ENCODE measurements at places on chromosomes 4 and X.
A peak's percentile ranks its signal among the peaks of the same experiment; 100 is the strongest.

DNA sequence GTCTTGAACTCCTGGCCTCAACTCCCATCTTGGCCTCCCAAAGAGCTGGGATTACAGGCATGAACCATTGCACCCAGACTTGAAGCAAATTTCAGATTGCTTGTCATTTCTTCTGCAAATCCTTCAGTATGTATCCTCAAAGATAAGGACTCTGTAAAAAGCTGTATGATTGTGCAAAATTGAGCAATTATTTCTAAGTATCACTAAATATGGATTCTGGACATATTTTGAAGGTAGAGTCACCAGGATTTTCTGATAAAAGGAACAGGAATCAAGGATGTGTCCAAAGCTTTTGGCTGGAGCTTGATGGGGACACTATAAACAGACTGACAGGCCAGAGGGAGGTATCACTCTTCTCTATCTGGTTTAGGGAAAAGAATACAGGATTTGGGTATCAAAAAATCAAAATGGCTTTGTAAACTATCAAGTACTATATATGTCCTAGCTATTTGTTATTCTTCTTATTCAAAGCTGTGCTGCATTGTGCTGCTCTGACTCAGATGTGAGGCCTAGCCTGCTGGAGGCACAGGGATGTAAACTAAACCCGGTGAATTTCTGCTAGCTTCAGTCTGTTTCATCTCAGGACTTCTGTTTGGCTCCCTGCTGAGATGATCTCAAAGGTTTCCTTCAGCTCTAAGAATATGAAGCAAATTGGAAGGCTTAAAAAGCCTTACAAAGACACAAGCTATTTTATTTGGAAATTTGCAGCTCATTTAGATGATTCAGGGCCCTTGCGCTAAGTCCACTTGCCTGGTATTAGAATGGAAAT lies 8.3 kb downstream of the RPS4X start:
- peak; percentile 46 for DNase-seq

DNA sequence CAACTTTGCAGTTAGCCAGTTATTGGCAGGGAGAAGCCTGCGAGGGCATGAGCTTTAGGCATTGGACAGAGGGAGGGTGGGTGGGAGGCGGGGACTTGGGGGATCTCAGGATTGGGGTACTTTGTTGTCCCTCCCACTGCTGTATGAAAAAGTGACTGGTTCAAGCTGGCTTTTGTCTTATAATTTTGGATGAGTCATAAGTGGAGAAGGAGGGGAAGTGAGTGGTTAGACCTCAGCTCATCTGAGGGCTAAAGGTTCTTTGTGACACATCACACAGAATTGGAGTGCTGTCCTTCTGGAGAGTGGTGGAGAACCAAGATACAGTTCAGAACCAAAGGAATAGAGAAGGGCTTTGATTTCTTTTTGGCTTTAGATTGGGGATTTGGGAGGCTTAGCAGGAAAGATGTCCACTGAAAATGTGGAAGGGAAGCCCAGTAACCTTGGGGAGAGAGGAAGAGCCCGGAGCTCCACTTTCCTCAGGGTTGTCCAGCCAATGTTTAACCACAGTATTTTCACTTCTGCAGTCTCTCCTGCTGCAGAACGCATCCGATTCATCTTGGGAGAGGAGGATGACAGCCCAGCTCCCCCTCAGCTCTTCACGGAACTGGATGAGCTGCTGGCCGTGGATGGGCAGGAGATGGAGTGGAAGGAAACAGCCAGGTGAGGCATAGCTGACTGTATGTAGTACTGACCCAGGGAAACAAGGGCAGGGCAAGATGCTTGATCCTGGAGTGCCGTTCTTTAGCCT lies at the start of gene SLC4A4:
TSS of gene SLC4A4 (plus strand) at position 175 of the 748 bp plus-strand sequence.
- peak; percentile 73 for DNase-seq

DNA sequence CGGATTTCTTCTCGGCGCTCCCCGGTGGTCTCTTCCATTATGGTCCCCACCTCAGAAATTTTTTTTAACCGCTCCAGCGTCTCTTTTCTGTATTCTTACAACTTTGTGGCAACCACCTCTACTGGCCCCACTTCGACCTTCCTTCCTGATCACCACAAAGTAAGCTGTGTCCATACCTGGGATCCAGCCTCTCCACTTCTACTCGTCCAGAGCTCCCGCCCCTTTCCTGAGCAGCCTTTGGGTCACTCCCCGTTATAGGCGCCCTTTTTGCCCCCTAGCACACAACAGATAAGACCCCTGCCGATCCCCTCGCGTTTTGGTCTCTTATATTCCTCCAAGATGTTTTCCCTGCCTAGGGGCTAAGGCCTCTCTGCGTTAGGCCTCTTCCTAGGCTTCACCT lies 557 bp downstream of the PIGG start:
- no peak for DNase-seq

DNA sequence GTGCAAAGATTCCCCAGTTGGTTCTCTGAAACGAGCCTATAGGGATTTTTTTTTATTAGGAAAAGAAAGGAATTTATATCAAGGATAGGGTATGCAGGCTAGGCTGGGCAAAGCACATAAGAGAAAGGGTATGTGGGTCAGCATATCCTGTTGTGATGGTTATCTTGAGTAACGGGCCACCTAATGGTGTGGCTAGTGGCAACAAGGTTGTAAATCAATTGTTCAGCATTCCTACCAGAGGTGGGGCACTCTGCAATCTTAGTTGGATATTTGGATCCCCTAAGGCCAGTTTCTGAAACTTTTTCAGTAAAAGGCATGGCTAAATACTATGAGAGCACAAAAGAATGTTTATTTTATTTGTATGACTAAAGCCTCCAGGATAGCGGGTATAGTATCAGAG lies 42.7 kb downstream of the DCAF12L1 start:
- DNase-seq = no peak

- DNase-seq = no peak
Observed at GRCh38 chrX:118355225-118355920, 9.5 kb downstream of the WDR44 start.

DNA sequence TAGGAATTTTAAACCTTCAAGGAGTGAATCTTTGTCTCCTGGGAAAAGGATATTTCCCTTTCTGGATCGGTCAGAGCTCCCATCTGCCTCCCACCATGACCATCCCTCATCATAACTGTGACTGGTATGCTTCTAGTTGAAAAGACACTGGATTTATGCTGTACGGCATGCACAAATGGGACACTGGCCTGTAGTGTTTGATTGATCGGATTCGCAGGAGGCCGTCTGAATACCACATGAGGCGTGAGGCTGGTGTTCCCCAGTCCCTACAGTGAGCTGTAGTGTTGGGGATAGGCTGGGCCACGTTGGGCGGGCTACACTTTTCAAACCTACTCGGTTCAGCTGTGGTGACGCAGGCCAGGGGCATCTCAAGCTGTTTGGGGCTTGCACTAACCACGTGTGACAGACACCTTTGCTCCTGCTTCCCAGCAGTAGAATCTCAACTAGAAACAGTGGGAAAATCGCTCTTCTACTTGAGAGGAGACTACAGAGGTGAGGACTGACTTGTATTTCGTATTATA lies 101.8 kb downstream of the MID1IP1 start:
- DNase-seq = no peak

- DNase-seq = no peak
Observed at GRCh38 chrX:53383376-53384076, 38.9 kb downstream of the SMC1A start.

GRCh38 chrX:24148535-24149350 lies 786 bp upstream of the ZFX start:
- peak; percentile 81 for DNase-seq

GRCh38 chr4:148025981-148026380 lies 294.1 kb downstream of the ARHGAP10 start:
- peak; percentile 97 for DNase-seq

- DNase-seq = no peak
Observed at GRCh38 chrX:36310136-36310535, 390.6 kb downstream of the CFAP47 start.

DNA sequence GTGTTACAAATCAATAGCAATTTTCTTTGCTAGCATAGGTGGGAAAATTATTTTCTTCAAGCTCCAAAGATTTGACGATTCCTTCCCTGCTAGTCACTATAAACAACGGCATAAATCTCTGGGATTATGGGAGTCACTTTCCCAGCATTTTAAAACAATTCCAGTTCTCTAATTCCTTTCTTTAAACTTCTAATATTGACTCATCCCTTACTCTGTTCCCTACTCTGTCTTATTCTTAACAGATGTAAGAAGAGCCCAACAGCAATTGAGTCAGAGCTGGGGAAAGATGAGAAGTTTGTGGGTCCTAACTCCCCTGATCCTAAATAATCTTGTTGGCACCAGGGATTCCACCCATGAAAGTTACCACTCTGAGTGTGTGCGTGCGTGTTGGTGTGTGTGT lies 47.4 kb upstream of the IL21 start:
- DNase-seq = peak; percentile 91

GRCh38 chr4:63663870-63664269 lies 745.4 kb downstream of the TECRL start:
- DNase-seq = no peak

DNA sequence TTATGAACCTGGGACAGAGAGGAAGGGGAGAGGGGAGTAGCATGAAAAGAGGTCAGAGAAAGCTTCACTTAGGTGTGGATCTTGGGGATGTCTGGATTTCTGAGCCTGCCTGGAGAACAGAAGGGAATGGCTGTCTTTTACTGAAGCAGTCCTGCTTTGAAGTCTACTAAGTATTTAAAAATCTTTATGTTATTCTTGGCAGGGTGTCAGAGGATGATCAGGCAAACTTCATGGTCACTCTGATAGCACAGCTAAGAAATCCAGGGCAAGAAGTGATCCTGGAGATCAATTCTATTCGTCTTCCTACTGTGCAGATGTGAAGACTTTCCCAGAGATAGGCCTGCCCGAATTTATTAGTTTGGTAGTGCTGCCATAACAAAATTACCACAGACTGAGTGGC lies 464.4 kb upstream of the BOD1L1 start:
- DNase-seq = peak; percentile 2
